ENCODE measurements at places on chromosomes 11 and 22. TPM values are rescaled to one million over a fixed set of nuclear protein-coding genes. Genes with fewer than 3 reads are reported as not detected.

DNA sequence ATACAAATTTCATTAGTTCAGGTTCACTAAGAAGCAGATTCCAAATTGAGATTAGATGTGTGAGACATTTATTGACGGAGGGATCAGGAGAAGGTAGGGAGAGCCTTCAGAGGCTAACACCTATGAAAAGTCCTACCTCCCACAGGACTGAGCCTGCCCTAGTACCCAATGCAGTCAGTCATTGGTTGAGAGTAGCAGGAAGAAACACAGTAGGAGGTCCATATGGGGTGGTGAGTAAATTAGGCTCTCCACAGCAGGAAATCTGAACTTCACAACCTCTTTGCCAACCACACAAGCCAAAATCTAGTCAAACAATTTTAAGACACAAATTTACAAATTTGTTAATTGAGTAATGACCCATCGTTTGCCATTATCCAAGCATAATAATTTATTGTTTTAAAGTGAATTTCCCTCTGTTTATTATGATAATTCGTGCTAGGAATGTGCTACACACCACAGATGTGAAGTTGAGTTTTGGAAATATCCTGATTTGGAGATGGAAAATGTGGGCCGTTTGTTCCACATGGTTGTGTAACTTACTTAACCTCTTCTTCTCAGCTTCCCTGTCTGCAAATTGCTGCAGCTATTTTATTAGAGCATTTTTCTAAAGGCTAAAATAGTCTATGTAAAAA is 542.1 kb downstream of the ETS1 start:
- no peak for DNase-seq

- no peak for DNase-seq
Observed at GRCh38 chr11:124194293-124195188, 11.4 kb downstream of the OR10D3 start.

GRCh38 chr11:95716266-95716665 is 73.3 kb downstream of the FAM76B start:
- no peak for DNase-seq

DNA sequence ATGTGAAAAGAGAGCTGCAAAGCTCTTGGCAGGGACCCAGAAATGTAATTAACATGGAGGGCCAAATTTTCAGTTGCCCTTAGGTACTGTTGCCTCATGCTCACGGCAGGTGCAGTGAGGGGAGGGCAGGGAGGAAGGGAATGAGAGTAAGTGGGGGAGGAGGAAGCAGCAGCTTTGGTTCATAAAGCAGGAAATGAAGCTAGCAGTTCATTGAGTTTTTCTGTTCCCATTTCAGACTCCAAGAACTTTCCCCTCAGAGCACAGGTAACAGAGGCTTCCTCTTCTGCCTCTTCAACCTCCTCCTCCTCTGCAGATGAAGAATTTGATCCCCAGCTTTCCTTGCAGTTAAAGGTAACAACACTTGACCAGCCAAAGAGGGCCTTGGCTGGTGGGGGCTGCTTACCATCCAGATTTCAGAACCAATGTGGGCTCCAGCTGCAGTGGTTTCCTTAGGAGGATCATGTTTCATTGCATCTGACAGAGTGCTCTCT is 57.9 kb upstream of the PARVA start:
- DNase-seq: no peak

DNA sequence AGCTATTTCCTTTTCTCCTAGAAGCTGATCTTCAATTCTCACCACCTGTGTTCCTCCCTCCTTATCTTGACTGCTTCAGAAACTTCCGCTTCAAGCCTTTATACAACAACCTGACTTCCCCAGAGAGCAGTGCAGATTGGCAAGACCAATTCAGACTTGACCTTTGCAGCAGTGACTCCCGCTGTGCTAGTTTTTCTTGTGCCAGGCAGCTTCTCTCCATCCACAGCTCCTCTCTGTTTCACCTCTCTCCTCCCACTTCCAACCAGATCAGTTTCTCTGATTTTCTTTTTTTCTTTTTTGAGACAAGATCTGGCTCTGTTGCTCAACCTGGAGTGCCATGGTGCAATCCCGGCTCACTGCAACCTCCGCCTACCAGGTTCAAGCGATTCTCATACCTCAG is 74.3 kb downstream of the GRAMD1B start:
- peak; percentile 70 for DNase-seq

DNA sequence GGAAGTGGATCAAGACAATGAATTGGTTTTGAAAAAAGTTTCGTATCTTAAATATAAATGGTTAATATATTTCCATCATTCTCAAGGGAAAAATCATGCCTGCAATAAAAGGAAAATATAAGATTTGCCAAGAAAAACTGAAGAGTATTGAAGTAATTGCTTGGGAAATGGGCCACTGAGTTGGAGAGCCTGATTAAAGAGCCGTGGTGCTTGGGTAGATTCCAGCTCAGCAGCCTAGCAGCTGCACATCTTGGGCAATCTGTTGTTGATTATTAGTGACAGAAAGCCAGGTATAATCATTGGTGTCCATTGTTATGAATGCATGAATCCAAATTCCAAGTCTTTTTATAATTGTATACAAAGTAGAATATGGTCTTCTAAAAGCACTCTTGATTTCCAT is 800.9 kb upstream of the CHORDC1 start:
- no peak for DNase-seq

- no peak for DNase-seq
Observed at GRCh38 chr11:123061403-123062157, at the start of gene HSPA8. HSPA8 (minus strand) TSS chr11:123062136; CDS start chr11:123061324, 812 bp downstream.

DNA sequence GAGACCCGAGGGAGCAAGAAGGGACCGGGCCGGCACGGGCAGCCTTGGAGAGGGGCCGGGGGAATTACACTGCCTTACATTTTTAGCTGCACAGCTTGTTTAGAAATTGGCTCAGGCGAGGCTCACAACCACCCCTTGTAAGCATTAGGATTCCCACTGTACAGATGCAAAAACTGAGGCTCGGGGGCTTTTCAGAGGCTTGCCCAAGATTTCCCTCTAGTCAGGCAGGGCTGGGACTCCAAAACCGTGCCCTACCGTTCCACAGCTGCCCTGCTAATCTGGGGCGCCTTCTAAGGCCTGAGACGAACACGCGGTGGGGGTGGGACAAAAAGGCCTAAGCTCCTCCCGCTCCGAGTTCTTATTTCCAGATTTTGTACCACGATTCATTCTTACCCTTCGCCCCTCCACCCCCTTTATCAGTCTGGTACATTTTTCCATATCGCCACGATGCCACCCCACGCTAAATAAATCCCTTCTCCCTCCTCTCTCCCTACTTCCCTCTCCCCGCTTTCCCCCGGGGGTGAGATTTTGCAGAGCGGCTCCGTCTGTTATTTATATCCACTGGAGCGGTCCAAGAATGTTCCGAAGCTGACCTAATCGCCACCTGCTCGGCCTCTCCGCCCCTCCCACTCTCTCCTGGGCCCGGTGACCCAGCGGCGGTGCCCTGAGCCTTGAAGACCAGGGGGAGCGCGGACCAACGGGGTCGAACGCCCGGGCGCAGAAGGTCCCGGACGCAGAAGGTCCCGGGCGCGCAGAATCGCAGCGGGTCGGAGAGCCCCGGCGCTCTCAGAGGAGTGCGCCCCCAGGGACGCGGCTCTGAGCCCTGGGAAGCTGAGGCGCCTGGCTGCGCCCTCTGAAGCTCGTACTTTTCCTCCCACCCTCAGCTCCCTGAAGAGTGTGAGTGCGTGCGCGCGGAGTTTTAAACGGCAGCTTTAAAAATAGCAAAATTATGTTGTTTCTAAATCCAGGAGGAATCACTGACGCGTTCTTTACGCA is 764 bp upstream of the PACSIN3 start:
- DNase-seq: no peak

GRCh38 chr22:37462983-37463382 is 23.2 kb downstream of the MFNG start:
- DNase-seq: peak; percentile 54

- DNase-seq: no peak
Observed at GRCh38 chr11:72815110-72815618, 953 bp downstream of the ATG16L2 start.

GRCh38 chr22:23070418-23071229 is at the start of gene GNAZ:
GNAZ (plus strand) TSS chr22:23070519; CDS start chr22:23095696, 25,177 bp downstream.
- peak; percentile 37 for DNase-seq

Gene SWAP70
- 16.2 TPM for total RNA-seq

Gene TH
- total RNA-seq: under 0.01 TPM

Gene TESMIN
- total RNA-seq: 19.1 TPM

All from hematopoietic multipotent progenitor cell (in vitro differentiated cells).